ENCODE measurements at places on chromosomes 12 and 14. TPM values are rescaled to one million over a fixed set of nuclear protein-coding genes. Genes with fewer than 3 reads are reported as not detected.
A peak's percentile ranks its signal among the peaks of the same experiment; 100 is the strongest.

The NGB gene
- 0.22 TPM for total RNA-seq

The SLC41A2 gene
- 12.0 TPM for total RNA-seq

The ASB2 gene
- total RNA-seq: 16.6 TPM

The NANOG gene
- total RNA-seq: 1.3 TPM

The KIF5A gene
- total RNA-seq: 314 TPM

The EML5 gene
- 2.1 TPM for total RNA-seq

The CLEC4E gene
- not detected for total RNA-seq

DNA sequence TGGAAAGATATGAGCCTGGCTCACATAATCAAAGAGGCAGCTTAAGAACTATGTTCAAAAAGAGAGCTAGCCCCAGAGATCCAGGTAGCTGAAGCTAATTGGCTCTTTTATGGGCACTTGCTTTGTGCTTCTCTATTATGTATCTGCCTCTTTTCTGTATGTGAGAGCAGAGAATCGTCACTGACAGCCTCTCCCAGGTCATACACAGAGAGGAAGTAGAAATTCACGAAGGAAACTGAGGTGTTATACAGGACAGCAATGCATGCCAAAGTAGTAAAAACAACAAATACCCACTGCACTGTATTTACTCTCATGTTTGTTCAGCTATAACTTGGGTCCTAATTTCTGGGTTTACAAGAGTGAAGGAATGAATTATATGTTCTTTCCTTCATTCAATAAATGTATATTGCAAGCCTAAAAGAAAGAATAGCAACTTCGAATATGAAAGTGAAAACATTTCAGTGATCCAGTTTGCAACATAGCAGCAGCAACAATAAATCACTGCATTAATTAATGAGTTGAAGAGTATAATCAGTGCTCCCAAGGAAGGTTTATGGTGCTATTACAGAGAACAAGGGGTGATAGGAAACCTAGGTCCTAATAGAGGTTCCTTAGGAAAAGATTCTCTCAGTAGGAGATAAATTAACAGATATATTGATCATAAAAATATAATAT, 47.1 kb upstream of the ATXN7L3B start:
- DNase-seq: no peak

GRCh38 chr14:77375973-77376770, 722 bp downstream of the TMED8 start:
- DNase-seq: peak; percentile 34

DNA sequence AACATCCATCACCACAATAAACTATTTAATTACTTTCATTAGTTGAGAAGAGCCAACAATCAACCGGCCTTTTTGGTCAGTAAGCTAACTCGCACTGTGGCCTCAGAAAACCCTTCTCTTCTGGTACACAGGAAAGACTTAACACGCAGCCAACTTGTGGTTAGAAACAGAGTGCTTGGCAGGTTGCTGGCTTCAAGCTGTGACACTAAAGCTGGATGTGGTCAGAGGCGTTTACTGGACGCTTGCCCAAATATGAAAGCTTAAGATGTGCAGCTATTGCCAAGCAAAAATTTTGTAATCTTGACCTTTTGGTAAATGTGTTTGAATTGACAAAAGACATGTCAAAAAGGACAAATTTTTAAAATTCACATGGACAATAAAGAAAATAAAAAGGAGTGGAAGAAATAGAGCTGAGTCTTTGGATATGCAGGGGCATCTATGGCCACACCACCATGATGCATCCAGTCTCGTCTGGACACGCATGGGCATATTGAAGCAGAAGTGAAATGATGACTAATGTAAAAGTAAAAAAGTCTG, 2.6 kb upstream of the KLRK1 start:
- DNase-seq: no peak

GRCh38 chr14:68271913-68272391, 452.4 kb downstream of the RAD51B start:
- DNase-seq: no peak

DNA sequence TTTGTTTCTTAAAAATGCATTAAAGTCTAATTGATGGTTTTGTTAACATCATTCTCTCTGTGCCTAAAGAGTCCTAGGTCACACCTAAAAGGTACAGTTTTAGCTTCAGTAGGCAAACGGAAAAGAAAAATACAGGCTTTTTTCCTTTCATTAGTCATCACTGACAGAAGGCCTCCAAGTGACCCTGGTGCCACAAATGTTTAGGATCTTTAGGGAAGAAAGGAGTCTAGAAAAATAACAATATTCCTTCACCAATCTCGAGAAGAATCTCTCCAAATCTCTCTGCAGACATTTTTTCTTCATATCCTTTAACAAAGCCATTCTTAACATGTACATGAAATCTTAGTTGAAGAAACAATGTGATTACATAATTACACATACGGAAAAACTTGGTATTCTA, 2.0 kb downstream of the DENND5B start:
- DNase-seq: no peak

DNA sequence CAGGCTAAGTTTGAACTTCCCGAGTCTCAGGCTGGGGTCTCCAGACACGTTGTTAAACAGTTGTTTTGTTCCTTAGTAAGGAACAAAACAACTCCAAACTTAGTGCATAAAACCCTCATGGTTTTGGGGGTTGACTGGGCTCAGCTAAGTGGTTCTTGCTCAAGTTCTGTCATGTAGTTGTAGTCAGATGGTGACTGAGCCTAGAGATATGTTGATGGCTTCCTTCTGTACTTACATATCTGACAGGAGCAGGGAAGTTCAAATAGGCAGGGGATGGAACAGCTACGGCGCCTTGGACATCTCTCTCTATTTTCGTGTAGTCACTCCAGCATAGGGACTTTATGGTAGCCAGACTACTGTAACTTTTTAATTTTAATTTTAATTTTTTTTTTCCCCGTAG, 45.7 kb downstream of the SPATS2 start:
- no peak for DNase-seq

GRCh38 chr12:5908251-5908650, 36.8 kb downstream of the ANO2 start:
- no peak for DNase-seq

DNA sequence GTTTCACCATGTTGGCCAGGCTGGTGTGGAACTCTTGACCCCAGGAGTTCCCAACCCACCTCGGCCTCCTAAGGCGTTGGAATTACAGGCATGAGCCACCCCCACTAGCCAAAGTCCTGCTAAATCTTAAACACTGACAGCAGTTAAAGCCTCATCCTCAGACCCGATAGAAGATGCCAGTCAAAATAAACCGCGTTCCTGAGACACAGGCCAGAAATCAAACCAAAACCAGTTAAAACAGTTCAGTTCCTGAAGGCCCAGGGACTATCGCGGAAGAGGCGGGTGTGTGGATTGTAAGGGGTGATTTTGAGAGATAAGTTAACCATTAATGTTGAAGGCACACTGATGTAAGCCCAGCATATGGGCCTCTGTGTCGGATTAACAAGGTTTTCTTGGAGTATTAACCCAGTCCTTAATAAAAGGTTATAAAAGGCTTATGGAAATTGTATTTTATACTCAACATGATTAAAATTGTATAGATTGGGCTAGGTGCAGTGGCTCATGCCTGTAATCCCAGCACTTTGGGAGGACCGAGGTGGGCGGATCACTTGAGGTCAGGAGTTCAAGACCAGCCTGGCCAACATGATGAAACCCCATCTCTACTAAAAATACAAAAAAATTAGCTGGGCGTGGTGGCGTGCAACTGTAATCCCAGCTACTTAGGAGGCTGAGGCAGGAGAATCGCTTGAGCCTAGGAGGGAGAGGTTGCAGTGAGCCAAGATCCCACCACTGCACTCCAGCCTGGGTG, 18.7 kb upstream of the CDCA4 start:
- no peak for DNase-seq

DNA sequence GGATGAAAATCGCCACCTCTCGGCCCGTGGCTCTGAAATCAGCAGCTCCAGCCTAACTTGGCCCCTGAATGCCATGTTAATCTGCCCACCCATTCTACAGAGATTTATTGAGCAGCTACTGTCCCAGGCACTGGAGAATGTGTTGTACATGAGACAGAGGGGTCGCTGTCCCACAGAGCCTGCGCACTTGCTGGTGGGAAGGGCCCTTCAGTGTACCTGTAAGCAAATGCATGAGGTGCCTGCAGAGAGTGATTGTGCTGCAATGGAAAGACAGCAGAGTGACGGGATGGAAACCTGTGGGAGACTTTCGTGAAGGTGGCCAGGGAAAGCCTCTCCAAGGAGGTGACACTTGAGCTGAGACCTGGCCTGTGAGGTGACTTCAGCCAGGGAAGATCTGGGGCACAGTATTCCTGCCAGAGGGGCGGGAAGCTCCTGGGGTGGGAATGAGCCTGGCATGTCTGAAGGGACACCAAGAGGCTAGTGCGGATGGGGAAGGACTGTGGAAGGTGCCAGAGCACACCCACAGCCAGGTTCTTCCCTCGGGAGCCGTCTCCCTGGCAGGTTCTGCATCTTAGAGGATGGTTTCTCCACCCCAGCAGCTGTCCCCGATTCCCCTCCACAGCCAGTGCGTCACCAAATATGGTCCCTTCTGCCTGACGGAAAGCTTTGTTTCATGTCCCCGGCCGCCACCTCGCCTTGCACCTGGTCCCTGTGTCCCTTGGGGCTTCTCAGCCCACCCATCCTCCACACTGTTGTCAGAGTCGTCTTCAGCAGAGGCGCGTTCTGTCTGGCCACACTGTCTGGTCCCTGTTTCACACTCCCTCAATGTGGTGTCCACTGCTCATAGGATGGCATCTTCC, 8.7 kb downstream of the SMIM41 start:
- no peak for DNase-seq

DNA sequence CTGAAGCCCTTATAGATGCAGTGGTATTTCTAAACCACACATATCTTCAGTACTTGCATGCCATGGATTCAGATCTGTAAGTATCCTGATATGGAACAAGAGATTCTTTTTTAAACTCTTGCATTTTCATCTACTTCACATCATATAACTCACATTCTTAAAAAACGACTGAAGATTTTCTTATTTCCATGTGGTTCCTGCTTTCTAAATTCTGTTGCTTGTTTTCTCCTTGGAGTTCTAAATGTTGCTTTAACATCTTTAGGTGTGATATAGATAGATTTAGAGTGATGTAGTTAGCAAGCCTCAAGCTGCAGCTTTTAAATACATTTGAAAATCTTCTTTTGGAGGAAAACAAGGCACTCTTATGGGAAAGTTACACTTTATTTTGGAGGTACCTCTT, 455.4 kb downstream of the FOXG1 start:
- DNase-seq: no peak

DNA sequence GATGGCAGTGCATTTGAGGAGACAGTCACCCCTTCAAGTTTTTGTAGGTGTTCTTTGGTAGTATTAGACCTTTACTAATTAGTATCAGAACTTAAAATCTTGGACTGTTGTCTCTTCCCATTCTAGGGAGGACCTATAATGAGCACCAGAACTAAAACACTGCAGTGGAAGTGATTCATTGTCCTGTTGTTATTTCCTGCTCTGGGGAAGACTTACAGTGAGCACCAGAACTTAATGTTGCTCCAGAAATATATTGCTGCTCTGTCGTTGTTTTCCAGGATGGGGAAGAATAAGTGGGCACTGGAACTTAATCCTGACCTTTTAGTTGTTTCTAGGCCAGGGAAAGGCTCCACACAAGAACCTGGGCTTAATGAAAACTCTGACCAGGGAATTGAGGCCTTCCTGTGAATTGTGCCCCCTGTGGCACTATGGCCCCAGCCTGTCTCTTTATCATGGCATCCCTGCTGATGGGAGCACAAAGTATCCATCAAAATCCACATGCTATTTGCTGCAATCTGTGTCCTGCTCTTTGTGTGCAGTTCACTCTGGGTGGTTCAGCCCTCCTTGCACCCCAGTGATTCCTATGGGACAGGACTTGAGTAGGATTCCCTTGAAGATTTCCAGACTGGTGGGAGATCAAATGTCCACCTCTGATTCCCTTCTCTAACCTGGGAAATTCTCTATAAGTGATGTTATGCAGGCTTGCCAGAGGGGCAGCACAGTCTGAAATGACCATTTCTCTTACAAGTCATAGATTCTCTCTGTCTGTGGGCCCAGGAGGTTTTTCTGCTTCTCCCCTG, 175.8 kb downstream of the PAWR start:
- DNase-seq: no peak

Measured in glutamatergic neuron (in vitro differentiated cells).